ENCODE measurements at places on chromosomes 1 and 21.

GRCh38 chr1:28591708-28592320 lies at the start of gene RAB42:
RAB42 (plus strand) TSS chr1:28592265; CDS start chr1:28592512, 247 bp downstream.
- DNase-seq: no peak

GRCh38 chr1:157469752-157470675 lies 82.3 kb downstream of the FCRL5 start:
- DNase-seq: no peak

GRCh38 chr1:10890491-10891071 lies 94.1 kb upstream of the CASZ1 start:
- no peak for DNase-seq

GRCh38 chr1:20439282-20439681 lies 46.7 kb downstream of the CAMK2N1 start:
- DNase-seq: no peak

- no peak for DNase-seq
Measured at GRCh38 chr1:199279067-199279466, 640.2 kb downstream of the PTPRC start.

- DNase-seq: no peak
Measured at GRCh38 chr21:20647607-20648006, 350.6 kb upstream of the NCAM2 start.

DNA sequence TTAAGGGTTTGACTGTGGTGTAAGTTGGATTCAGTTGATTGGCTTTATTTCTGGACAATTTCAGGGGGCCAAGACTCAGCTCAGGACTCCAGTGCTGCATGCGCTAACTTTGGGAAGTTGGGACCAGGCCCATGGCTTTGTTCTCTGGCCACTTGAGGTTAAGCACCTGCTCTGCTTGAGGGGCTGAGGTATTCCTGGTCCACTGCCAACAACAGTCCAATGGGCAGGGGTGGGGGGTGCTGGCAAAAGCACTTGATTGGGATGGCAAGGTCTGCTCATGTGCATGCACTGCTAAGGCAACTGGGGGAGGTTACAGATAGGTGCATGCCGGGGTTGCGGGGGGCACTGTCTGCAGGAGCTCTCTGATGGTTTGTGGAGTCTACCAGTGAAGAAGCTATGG lies 52.6 kb upstream of the ASB17 start:
- no peak for DNase-seq

- no peak for DNase-seq
Measured at GRCh38 chr1:247387565-247387964, 28.4 kb upstream of the NLRP3 start.

- no peak for DNase-seq
Measured at GRCh38 chr1:39992234-39992633, 37.3 kb downstream of the MFSD2A start.

DNA sequence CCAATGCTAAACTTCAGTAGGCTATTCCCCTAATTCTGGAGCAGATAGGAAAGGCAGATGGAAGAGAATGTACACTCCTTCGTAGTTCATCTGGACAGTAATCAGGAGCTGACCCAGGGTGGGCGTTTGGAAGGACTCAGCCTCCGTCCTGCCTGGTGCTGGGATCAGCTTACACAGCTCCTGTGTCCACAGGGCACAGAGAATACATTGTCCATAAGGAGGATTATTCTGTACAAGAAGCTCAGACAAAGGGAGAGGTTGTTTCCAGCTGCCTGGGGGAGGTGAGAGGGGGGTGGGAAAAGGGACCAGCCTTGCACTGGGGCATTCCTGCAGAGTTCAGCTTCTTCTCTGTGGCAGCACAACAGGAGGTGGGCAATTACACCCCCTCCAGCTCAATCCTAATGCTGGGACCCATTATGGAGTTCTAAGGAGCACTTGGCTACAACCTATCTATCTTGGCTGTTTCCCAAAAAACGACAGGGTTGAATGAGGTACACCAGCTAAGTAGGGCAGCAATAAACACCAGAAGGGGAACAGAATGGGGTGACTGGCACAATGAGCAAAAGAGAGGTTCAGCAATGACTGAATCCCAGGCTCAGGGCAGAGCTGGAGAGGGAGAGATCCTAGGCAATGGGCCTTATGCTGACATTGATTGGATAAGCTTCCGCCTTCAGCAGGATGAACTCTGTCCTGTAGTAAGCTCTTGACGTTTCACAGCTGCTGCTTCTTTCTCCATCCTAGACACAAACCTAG lies 7.4 kb downstream of the MED8 start:
- DNase-seq: no peak

DNA sequence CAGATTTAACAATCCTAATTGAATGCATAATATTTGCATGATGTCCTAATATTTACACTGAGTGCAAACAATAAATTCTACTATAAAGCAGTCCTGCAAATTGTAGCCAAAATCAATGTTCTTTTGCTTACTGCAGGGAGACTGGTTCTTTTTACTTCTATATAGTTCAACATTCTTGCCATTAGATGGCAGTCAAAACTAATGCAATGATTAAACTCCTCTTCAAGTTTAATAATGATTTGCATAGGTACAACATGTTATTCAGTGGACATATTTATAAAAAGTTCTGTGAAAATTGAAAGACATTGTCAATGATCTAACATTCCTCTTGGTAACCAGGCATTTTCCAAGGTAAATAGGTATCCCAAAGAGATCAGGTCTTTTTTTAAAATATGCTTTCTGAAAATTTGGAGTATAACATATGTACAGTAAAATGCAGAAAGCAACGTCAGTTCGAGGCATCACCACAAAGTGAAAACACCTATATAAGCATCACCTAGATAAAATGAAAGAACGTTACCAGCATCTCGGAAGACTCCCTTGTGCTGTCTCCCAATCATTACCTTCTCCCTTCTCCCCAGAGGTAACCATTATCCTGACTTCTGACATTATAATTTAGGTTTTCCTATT lies 9.8 kb upstream of the FNBP1L start:
- DNase-seq: no peak

DNA sequence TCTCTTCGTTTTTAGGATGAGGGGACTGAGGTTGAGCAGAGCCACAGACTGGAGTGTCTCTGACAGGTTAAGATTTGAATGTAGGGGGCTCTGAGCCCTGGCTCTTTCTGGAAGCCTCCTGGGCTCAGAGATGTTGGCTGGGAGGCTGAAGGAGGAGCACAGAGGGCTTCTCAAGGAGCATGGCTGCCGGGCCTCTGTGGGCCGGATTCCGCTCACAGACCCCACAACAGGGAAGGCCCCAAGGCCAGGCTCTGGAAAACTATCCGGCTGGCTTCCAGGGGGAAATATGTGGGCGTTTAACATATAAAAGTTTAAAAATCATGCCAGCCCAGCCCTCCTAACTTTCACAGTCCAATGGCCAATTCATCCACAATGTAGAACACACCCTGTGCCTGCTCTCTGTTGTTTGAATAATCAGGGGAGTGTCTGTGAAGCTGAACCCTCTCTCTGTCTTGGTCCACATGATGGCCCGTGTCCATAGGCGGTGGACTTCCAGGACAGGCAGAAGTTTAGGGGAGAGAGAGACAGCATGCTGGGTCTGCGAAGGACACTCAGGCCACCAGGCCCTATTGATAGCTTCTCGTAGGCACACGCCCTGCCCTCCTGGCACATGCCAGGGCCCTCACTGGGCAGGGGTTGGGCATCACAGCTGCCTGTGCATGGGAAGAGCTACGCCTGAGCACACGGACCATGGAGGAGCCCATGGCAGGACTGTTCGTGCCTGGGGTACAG lies 10.8 kb downstream of the OBSCN start:
- DNase-seq: no peak

GRCh38 chr1:232634096-232634495 lies 4.2 kb upstream of the SIPA1L2 start:
- DNase-seq: no peak

- DNase-seq: no peak
Measured at GRCh38 chr1:29258976-29259801, 22.9 kb downstream of the PTPRU start.

DNA sequence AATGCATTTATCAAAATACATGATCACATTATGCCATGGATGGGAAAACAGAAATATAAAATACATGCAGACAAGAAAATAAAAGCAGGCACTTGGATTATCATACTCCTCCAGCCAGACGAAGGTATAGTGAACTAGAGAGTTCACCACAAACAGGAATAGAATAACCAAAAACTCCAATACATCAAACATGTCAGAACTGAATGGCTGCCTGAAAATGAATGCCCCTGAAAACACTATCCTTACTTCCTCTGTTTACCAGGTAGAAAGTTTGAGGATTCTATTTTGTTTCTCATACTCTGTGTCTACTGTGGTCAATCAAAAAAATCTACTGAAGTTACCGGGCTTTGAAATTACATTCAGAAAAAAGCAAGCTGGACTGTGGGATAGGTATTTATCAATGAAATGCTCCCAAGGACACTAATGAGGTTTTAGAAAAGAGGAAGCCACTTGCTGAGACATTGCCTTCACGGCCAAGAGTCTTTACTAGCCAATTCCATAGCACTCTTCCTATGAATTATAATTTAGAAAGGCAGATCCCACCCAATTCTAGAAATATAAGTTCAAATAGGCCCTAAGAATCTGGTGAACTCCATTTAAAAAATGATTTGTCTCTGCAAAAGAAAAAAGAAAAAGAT lies 197.7 kb downstream of the SMYD3 start:
- DNase-seq: no peak

- no peak for DNase-seq
Measured at GRCh38 chr1:29033829-29034466, 89.8 kb downstream of the TMEM200B start.

GRCh38 chr1:154318386-154318785 lies 2.5 kb upstream of the AQP10 start:
- DNase-seq: no peak

GRCh38 chr1:110083061-110083865 lies 12.8 kb upstream of the ALX3 start:
- no peak for DNase-seq

DNA sequence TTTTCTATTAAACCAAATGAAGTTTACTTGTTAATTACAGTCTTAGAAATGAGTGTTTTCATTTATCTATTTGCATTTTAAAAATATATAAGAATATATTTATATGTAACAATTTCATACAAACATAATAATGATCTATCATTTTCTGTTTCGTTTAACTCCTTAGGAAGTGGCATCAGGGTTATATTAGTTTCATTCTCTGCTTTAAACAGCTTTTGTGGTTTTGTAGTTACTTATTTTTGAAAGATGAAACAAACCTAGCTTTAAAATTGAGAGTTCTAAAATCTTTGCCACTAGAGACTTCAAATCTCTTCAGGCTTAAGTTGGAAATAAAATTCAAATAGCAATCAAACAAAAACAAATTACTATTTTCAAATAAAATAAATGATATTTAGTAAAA lies 2110.6 kb downstream of the MRPL39 start:
- DNase-seq: no peak

DNA sequence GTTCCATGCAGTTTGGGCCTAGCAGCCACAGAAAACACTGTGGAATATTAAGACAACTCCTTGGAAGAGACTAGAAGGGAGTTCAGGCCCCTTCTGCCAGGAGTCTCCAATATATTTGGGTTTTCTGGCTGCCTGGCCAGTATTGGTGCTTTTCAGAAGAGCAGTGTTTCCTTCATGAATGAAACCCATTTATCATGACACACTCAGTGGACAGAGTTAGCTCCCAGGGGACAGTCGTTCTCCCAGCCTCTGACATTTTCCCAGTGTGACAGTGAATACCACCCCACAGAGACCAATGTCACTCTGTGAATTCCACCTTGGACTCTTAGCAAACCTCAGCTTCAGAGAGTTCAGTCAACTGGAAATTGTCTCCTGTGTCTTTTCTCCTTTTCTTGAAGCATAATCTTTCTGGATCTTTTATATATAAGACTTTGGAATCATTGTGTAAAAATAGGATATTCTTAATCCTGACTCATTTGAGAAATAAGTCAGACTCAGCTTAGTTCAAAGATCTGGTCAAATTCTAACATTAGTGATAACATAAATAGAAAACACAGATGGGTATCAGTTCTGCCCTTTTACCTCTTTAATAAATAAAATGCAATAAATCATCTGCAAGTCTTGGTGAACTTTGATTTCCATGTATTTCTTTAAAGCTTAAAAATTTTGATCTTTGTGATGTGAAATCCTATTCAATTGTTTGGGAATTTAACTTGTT lies 40.4 kb downstream of the GNG12 start:
- DNase-seq: no peak
